ENCODE measurements at places on chromosomes 4 and X.

GRCh38 chrX:132539611-132540010, 50.8 kb upstream of the MBNL3 start:
- no peak for DNase-seq

- no peak for DNase-seq
Observed at GRCh38 chr4:168724243-168724642, 227.4 kb downstream of the PALLD start.

- DNase-seq, result no peak
Observed at GRCh38 chr4:167210166-167210565, 24.1 kb downstream of the SPOCK3 start.

GRCh38 chr4:187212446-187213080, 488.9 kb upstream of the FAT1 start:
- no peak for DNase-seq

DNA sequence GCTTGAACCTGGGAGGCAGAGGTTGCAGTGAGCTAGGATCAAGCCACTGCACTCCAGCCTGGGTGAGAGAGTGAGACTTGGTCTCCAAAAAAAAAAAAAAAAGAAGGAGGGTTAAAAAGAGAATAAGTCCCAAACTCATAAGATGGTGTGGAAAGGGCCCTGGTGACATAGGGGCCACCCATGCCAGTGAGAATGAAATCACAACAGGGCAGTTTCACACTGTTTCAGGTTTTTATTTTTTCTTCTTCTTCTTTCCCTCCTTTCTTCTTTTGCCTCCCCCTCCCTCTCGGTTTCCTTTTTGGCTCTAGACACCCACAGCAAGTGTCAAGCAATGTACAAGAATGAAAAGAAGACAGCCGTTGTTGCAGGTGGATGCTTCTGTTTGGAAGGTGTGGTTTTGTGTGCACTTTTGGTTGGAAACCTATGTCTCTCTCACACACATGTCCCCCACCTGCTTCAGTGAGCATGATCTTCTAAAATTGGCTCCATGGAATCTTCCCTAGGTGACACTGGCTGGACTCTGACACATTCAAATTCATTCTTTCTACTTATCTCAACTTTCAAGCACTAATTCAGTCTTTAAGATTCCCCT, 14.4 kb upstream of the TLR8 start:
- no peak for DNase-seq

Data from NCI-H1417 treated with DMSO at 0.1 percent for 48 hours (cell line).